ENCODE measurements at places on chromosomes 4 and X.

DNA sequence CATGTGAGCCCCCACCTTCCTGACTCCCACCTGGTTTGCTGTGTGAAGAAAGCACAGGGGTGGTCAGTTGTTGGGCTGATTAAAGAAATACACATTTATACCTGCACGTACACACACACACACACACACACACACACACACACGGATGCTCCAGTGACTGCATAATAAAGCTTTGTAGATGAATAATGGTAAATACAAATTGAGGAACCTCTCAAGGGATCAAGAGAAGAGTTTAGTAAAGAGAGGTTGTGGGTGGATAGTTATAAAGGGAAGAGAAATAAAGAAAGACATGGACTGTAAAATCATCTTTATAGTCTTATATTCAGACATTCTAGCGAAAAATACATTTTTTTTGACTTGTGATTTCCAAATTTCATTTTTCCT lies 144.1 kb downstream of the MGST2 start:
- no peak for DNase-seq

DNA sequence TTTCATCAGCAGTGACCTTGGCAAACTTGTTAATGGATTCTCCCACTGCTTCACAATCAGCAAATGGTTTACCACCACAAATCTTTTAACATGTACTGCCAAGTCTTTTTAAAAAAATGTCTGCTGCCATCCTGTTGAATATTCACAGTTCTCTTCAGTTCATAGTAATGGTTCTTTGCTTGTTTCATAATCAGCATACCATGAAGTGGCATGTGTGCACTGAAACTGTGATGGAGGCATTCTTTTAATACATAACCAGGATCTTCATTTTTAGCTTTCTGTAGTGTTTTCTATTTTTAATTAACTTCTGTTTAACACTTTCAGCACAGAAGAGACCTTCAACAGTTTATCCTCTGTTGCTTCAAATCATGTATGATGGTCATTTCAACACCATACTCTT lies 230.1 kb upstream of the ARSJ start:
- no peak for DNase-seq

GRCh38 chrX:120358737-120359456 lies 3.0 kb upstream of the ATP1B4 start:
- DNase-seq, result no peak

- no peak for DNase-seq
These were observed 147.8 kb upstream of the PSAPL1 start for GRCh38 chr4:7582313-7583097.

DNA sequence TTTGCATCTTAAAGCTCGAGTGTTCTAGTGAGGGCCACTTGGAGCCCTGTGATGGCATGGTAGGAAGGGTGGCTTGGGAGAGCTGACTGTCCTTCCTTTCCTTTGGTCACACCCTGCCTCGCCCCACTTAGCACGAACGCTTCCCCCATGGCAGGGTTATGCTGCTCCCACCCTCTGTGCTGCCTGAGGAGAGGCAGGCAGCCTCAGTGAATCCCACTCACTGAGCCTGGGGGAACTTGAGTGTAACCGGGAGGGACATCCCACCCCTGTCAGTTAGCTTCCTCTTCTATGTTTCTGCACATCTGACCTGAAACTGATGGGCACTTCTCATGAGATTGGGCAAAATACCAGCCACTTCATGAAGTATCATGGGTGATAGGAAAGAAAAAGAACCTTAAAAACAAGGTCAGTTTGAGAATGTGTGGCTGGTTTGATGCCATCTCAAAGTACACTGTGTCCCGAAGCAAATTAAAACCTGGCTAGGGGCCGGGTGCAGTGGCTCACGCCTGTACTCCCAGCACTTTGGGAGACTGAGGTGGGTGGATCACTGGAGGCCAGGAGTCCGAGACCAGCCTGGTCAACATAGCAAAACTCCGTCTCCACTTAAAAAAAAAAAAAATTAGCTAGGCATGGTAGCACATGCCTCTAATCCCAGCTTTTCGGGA lies 10.1 kb downstream of the TKTL1 start:
- DNase-seq, result no peak

- peak; percentile 3 for DNase-seq
These were observed 47.6 kb upstream of the UXT start for GRCh38 chrX:47706575-47706974.

DNA sequence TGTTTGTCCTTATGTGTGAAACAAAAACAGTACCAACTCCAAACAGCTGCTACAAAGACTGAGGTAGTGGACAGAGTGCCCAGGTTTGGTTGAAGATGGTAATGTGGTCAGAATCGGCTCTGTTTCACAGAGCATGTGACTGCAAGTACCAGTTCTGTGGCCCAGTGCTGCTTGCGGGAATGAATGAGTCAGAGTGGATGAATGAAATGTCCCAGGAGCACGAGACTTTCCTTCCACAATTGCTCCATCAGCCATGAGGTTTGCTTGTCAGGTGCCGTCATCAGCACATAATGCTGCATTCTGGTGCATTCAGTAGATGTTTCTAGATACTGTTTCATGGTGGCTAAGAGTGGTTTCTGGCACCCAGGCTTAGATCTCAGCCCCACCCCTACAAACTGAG lies 84.2 kb downstream of the GPR143 start:
- no peak for DNase-seq

DNA sequence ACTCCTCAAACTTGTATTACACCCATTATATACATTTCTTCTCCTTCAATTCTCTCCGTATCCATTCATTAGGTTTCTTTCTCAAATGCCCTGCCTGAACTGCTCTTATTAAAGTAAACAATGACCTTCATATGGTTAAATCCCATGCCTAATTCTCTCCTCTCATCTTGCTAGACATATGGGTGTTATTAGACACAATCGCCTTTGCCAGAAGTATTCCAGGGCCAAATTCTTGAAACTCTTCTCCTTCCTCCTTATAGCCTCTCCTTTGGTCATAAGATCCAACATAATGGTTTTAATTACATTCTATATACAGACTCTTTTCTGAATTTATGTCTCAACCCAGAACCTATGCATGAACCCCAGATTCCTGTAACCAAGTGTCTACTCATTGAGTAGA lies 4.8 kb downstream of the ANXA10 start:
- no peak for DNase-seq

GRCh38 chr4:57078685-57079521 lies 31.3 kb downstream of the IGFBP7 start:
- no peak for DNase-seq

DNA sequence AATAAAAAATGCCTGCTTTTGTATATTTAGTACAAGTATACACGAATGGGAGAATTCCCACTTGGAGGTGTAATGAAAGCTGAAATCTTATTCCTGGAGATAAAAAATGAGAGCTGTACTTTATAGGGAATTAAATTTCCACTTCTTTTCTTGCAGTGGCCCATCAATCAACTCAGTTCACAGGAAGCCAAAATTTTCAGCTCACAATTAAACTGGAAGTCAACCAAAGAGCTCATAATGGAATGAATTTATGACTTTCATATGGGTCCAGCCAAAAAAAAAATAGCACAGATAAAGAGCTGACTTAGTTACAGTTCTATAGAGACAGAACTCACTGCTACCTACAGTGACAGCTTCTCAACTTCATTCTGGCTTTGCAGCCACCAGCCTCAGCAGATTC lies 115.2 kb upstream of the TBC1D9 start:
- peak; percentile 70 for DNase-seq

GRCh38 chr4:113312529-113312928 lies 263.1 kb downstream of the ANK2 start:
- DNase-seq, result no peak

GRCh38 chrX:318068-318738 lies 393 bp downstream of the GTPBP6 start:
- peak; percentile 95 for DNase-seq

- no peak for DNase-seq
These were observed 258.2 kb upstream of the CXorf51A start for GRCh38 chrX:147072747-147073146.

DNA sequence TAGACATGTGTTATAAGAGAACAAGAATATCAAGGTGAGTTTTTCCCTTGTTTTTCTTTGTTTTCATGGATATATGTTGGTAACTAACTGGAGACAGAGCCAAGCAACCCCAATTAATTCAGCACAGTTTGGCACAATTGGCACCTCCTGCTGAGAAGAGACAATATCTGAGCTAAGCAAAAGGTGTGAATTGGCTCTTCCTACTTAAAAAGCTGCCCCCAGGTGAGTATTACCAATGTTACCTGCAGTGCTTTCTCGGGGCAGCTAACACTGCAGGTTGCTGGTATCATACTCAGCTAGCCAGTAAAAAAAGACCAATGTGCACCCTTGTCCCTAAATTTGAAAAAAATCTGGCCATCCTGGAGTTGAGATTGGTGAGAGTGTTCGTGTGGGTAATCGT lies 871.2 kb upstream of the TENM3 start:
- DNase-seq, result no peak

DNA sequence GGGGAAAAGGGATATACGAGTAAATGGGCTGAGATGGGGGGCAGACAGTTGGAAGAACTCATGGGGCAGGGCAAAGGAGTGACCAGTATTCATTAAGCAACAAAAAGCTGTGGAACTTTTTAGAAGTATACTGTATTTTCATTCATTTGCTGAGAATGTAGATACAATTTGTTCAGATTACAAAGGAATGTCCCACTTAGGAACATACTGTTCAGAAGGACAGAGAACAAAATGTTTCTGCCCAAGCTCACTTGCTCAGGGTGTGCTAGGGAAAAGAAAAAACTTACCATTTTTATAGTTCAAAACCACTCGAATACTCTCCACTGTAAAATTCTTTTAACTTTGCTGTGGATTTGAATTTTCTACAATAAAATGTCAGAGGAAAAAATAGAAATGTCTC lies 135.2 kb upstream of the AFF2 start:
- no peak for DNase-seq

- DNase-seq, result no peak
These were observed 10.3 kb downstream of the ATP5ME start for GRCh38 chr4:663438-664428.

DNA sequence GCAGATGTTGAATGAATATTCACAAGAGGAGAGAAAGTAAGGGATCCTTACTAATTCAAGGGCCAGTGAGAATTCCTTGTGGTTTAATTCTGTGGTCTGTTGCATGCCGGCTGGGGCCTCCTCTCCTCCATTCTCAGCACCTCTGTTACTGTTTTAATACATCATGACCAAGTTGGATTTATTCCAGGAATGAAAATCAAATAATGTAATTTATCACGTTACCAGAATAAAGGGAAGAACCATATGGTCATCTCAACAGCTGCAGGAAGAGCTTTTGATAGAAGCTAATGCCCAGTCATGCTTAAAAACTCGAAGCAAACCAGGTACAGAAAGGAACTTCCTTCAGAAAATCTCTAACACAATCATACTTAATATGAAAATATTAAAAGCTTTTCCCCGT lies 54.1 kb downstream of the GRK4 start:
- no peak for DNase-seq

DNA sequence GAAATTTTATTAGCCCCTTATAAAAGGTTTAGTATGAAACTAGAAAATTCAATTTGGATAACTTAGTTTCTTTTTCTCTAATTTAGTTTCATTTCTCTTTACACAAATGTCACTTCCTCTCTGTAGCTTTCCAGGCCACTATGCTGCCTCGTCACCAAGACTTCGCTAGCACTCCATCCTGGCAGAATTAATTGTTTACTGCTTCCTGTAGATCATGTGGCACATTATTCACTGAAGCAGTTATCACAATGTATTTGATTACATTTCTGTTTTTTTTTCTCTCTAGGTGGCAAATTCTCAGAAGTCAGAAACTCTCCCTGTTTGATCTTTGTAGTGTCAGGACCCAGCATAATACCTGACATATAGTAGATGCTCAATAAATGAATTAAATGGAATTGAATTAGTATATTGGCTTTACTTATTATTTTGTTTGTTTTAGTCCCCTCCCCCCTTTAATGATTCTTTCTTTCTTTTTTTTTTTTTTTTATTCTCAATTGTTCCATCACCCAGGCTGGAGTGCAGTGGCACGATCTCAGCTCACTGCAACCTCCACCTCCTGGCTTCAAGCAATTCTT lies 9.3 kb upstream of the SAT1 start:
- no peak for DNase-seq

GRCh38 chrX:136892412-136892811 lies 11.9 kb upstream of the RBMX start:
- DNase-seq, result no peak

DNA sequence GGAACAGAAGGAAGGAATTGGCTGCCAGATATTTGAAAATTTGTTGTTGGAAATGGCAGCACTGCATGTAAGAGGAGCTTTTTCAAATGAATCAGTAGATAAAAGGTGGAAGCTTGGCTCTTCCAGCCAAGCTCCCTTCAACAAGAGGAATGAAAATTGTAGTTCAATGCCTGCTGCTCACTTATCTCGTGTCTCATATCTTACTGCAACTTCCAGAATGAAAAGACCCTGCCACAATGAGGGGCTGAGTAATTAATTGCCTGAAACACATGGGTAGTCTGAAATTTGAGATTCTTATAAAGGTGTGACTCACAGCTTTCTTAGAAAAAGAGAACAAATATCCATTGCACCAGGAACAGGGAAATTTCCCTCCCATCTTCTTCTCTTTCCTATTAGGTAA lies 53.0 kb downstream of the HAND2 start:
- no peak for DNase-seq

GRCh38 chrX:38368774-38369173 lies 16.4 kb downstream of the OTC start:
- DNase-seq, result no peak

GRCh38 chr4:151292038-151292437 lies 15.1 kb downstream of the PRSS48 start:
- no peak for DNase-seq

DNA sequence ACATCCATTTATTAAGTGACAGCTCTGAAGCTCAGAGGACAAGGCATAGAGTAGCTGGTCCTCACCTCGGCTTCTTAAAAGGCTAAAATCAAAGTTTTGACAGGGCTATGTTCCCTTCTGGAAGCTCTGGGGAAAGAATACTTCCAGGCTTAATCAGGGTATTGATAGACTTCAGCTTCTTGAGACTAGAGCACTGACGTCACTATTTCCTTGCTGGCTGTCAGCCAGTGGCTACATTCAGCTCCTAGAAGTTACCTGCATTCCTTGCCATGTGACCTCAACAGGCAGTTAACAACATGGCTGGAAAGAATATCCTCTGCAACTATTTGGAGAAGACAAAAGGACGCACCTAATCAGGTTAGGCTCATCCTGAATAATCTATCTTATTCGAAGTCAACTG lies 1144.8 kb downstream of the ADGRL3 start:
- no peak for DNase-seq
